ENCODE measurements at places on chromosomes 7 and 10.

GRCh38 chr7:128883622-128884448, 21.2 kb downstream of the ATP6V1F start:
- H3K36me3 ChIP-seq, result no peaks in the 10 kb centered on the region
- H3K4me1 ChIP-seq, result peaks cover 5% of the 10 kb centered on the region
- DNase-seq, result peak; percentile 91
- peaks cover 3% of the 10 kb centered on the region for H3K27me3 ChIP-seq
- H3K27ac ChIP-seq, result peak overlapping the region; percentile 2

- H3K27ac ChIP-seq, result no peak overlapping the region
- no peak overlapping the region for H3K4me3 ChIP-seq
- H3K36me3 ChIP-seq, result no peaks in the 10 kb centered on the region
- no peak for DNase-seq
Observed at GRCh38 chr7:157490465-157490912, 153.7 kb downstream of the DNAJB6 start.

DNA sequence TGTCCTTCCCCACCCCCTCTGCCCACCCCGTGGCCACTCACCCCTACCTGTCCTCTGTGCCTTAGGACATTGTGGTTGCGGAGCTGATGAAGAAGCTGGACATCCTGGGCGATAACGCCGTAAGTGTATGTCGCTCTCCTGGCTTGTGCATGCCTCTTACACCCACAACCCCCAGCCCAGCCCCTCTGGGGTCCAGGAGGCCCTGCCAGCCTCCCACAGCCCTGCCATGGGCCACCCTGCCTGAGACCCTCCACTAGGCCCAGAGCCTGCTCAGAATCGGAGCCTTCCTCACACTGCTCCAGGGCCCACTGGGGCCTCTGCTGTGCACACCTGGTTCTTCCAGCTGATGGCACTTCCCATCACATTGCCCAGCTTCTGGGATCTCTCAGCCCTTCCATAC, 36.8 kb upstream of the DPYSL4 start:
- no peaks in the 10 kb centered on the region for H3K4me1 ChIP-seq
- no peaks in the 10 kb centered on the region for H3K36me3 ChIP-seq
- no peak overlapping the region for H3K27ac ChIP-seq
- H3K27me3 ChIP-seq, result peaks cover 6% of the 10 kb centered on the region

- H3K27ac ChIP-seq, result no peak overlapping the region
- no peak for DNase-seq
- no peaks in the 10 kb centered on the region for H3K36me3 ChIP-seq
Observed at GRCh38 chr7:45699726-45700390, 125.7 kb downstream of the ADCY1 start.

GRCh38 chr10:314871-315270, 179.6 kb downstream of the ZMYND11 start:
- no peaks in the 10 kb centered on the region for H3K4me1 ChIP-seq
- no peaks in the 10 kb centered on the region for H3K27me3 ChIP-seq
- H3K36me3 ChIP-seq, result no peaks in the 10 kb centered on the region
- H3K27ac ChIP-seq, result no peak overlapping the region
- H3K4me3 ChIP-seq, result no peak overlapping the region
- no peak for DNase-seq

DNA sequence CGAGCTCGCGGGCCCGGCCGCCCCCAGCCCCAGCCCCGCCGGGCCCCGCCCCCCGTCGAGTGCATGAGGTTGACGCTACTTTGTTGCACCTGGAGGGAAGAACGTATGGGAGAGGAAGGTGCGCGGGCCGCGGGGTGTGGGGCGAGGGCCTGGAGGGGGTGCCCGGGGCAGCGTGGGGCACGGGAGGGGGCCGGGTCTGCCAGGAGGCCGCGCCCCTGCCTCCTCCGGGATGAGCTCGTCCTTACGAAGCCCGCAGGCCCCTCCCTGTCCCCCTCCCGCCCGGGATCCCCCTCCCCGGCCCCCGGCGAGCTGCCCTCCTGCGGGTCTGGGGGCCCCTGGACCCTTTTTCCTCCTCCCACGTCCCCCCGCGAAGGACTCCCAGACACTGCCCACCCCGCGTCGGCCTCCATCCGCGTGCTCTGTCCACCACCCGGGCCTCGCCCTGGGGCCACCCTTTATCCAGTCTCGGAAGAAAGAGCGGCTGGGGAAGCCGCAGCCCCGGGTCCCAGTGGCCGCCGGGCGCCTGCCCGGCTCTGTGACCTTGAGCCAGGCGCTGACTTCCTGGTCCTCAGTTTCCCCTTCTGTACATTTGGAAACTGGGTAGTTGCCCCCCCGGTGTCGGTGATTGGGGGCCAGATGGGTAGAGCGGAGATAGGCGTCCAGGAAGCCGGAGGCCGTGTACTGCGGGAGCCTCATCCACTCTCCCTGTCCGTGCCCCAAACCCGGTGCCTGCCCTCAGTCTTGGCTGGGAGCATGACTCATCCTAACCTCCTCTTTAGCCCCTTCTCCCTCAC, 521 bp downstream of the LIMK1 start:
- H3K27ac ChIP-seq, result no peak overlapping the region
- H3K4me1 ChIP-seq, result no peaks in the 10 kb centered on the region
- H3K36me3 ChIP-seq, result no peaks in the 10 kb centered on the region
- H3K4me3 ChIP-seq, result peak overlapping the region; percentile 75
- peak; percentile 55 for DNase-seq
- H3K27me3 ChIP-seq, result no peaks in the 10 kb centered on the region

- H3K4me3 ChIP-seq, result no peak overlapping the region
- no peaks in the 10 kb centered on the region for H3K36me3 ChIP-seq
- no peak overlapping the region for H3K27ac ChIP-seq
- no peak for DNase-seq
- no peaks in the 10 kb centered on the region for H3K27me3 ChIP-seq
Observed at GRCh38 chr10:108496106-108496505, 1331.6 kb upstream of the SORCS1 start.

DNA sequence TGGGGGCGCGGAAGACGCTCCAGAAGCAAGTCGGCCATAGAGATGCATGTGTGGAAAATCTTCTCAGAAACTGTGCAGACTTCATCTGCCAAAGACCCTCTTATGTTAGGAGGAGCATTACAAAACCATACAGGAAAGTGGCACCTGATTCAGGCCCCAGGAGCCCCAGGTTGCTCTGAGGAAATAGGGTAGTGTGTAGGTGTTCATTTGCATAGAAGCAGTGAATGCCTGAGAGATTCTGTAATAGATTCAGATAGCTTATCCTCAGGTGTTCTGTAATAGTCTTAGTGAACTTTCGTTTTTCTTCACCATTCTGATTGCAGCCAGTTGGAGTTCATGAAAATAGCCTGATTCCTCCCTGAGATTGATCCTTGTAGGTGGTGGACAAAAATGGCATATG, 106.4 kb upstream of the GJD4 start:
- H3K27me3 ChIP-seq, result no peaks in the 10 kb centered on the region
- H3K4me3 ChIP-seq, result no peak overlapping the region
- 0 out of 2 replicates have a peak, but pooled peaks cover 5% of the 10 kb centered on the region for H3K4me1 ChIP-seq
- DNase-seq, result peak; percentile 19
- H3K27ac ChIP-seq, result no peak overlapping the region

DNA sequence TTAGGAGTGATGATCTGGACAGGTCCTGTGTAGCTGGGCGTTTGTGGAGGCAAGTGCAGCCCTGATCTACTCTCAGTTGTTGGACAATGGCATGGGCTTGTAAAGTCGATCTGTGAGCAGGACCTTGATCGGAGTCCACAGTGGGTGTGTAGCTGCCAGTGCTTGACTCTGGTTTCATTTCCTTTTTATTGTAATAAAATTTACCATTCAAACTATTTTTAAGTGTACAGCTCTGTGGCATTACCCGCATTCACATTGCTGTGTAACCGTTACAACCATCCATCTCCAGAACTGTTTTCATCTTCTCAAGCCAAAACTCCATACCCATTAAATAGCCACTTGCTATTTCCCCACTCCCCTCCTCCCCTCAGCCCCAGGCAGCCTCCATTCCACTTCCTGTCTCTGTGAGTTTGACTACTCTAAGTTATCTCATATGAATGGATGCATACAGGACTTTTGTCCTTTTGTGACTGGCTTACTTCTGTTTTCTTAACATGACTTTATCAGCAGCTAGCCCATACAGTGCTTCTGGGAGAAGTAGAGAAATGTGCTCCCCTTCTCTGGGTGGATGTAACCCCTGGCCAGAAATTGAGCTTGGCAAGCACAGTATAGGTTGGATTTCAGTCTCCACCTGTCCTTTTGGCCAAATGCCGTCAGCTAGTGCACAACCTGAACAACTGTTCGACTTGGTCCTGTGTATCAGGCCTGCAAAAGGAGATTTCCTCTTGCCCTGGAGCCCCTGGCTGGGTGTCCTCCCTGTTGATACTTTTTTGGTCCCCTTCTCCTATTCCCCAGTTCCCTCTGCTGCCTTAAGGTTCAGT, 180.0 kb downstream of the LRMDA start:
- H3K4me3 ChIP-seq, result peak overlapping the region; percentile 23
- peak; percentile 37 for DNase-seq

DNA sequence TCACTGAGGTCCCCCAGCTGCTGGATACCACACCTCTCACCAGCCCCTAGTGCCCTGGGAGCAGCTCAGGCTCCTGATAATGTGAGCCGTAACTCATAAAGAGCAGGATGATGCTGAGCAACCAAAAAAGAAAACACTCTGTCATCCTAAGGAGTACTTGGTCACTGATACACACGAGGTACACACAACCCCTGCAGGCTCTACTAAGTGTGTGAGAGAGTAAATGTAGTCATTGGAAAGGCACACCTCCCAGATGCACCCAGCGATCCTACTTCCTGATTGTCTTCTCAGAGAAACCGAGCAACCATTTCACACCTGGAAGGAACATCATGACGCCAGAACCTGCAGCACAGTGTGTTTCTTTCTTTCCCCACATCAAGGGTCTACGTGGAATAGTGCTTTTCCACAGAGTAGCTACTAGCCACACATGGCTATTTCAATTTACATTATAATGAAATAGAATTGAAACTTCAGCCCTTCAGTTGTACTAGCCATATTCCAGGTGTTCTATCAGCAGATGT, 34.2 kb downstream of the FIGNL1 start:
- H3K27ac ChIP-seq, result no peak overlapping the region
- no peak for DNase-seq
- H3K4me1 ChIP-seq, result peaks cover 12% of the 10 kb centered on the region
- no peaks in the 10 kb centered on the region for H3K27me3 ChIP-seq
- no peaks in the 10 kb centered on the region for H3K36me3 ChIP-seq

DNA sequence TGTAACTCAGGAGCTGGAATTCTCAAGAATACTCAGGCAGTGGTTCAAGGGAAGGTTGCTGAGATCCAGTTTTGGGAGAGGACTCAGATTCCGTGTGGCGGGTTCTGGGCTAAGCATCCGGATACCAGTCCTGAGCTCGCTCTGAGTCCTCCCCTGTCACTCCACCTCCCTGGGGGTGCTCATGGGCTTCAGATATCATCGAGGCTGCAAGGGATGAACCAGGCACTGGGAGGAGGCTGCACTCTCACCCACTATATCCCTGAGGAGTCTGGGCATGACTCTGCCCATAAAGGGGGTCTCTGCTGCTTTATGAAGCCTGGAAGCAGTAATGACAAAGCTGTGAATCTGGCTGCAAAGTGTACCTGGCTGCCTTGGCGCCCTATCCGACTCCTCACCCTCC, 188.5 kb downstream of the TNS3 start:
- no peak overlapping the region for H3K27ac ChIP-seq
- DNase-seq, result no peak
- peaks cover 31% of the 10 kb centered on the region for H3K36me3 ChIP-seq
- H3K4me1 ChIP-seq, result no peaks in the 10 kb centered on the region

DNA sequence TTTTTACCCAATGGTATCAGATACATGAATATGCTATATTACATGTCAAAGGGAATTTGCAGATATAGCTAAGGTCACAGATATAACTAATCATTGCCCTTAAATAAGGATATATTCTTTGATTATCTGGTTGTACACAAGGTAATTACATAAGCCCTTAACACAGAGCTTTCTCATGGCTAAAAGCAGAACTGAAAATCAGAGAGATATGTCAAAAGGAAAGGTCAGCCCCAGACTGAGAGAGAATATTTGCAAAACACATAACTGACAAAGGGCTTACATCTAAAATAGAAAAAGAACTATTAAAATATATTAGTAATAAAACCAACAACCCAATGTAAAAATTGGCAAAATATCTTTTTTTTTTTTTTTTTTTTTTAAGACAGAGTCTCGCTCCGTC, 1029.5 kb upstream of the LRRN3 start:
- no peak overlapping the region for H3K27ac ChIP-seq
- no peak for DNase-seq
- no peaks in the 10 kb centered on the region for H3K4me1 ChIP-seq
- no peaks in the 10 kb centered on the region for H3K27me3 ChIP-seq
- no peak overlapping the region for H3K4me3 ChIP-seq

DNA sequence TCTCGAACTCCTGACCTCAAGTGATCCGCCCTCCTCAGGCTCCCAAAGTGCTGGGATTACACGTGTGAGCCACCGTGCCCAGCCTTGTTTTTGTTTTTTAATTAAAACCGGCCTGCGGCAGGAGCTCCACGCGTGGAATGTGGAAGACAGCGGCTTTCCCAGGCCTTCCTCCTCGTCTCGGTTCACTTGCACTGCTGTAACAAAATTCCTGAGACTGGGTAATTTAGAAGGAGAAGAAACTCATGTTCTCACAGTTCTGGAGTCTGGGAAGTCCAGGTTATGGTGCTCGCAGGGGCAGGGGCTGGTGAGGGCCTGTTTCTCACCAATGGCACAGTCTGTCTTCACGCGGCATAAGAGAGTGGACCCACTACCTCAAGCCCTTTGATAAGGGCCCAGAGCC, 14.4 kb upstream of the CRYGN start:
- no peaks in the 10 kb centered on the region for H3K36me3 ChIP-seq
- peaks cover 16% of the 10 kb centered on the region for H3K27me3 ChIP-seq
- no peak overlapping the region for H3K4me3 ChIP-seq
- no peak overlapping the region for H3K27ac ChIP-seq

DNA sequence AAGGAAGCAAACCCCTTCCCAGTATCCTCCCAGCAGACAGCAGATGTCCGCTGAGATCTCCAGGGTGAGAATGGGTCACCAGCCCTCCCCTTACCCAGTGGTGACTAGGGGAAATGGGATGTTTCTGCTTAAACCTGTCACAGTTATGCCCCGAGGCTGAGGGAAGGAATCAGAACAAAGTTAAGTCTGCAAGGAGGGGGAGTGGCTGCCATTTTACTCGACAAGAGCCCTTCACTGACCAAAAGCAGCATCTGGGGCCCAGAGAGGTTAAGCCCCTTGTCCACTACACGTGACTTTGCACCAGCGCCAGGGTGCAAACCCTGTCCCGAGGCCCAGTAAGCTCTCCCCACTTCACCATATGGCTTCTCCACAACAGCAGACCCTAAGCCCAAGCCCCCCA, 4.6 kb upstream of the NANOS1 start:
- DNase-seq, result no peak
- no peak overlapping the region for H3K27ac ChIP-seq
- H3K36me3 ChIP-seq, result no peaks in the 10 kb centered on the region
- no peaks in the 10 kb centered on the region for H3K27me3 ChIP-seq

- H3K27ac ChIP-seq, result no peak overlapping the region
- H3K4me1 ChIP-seq, result peaks cover 21% of the 10 kb centered on the region
- no peaks in the 10 kb centered on the region for H3K36me3 ChIP-seq
- DNase-seq, result no peak
Observed at GRCh38 chr10:7432884-7433726, 22.3 kb upstream of the SFMBT2 start.

DNA sequence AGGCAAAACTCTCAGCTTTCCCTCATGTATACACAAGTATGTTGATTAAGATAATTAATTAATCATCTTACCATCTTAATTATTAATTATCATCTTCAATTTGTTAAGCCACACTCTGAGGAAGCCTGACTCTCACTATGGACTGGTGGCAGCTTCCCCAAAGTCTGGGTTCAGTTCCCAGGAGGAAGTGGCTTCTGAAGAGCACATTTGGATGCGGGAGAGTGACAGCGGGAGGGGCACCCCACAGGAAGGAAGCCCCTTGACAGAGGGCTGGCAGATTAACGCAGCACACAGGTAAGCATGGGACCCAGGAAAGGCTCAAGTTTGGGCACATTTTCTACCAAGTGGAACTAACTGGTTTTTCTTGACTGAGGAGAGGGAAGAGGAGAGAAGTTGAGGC, 13.4 kb upstream of the SLIT1 start:
- no peak for DNase-seq
- H3K4me3 ChIP-seq, result no peak overlapping the region
- H3K4me1 ChIP-seq, result no peaks in the 10 kb centered on the region
